ENCODE measurements at places on chromosomes 2 and 18.
A peak's percentile ranks its signal among the peaks of the same experiment; 100 is the strongest.

- DNase-seq, result no peak
Measured at GRCh38 chr2:201906777-201907562, 100.6 kb downstream of the CDK15 start.

DNA sequence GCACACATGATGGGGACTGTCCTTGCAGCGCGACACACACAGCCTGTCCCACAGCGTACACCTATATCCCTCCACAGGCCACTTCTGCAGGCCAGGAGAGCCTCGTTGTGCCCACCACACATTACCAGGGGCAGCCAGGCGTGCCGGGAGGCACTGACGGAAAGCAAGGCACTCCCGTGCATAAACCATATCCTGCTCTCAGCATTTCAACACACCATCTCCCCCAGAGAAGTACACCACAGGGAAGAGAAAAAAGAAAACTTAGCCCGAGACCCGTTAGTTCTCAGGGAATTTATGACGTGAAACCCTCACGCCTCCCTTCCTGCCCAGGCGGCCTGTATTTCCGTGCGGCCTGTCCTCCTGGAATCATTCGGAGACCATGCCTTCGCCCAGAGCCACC is 24.6 kb upstream of the SALL3 start:
- DNase-seq, result no peak

DNA sequence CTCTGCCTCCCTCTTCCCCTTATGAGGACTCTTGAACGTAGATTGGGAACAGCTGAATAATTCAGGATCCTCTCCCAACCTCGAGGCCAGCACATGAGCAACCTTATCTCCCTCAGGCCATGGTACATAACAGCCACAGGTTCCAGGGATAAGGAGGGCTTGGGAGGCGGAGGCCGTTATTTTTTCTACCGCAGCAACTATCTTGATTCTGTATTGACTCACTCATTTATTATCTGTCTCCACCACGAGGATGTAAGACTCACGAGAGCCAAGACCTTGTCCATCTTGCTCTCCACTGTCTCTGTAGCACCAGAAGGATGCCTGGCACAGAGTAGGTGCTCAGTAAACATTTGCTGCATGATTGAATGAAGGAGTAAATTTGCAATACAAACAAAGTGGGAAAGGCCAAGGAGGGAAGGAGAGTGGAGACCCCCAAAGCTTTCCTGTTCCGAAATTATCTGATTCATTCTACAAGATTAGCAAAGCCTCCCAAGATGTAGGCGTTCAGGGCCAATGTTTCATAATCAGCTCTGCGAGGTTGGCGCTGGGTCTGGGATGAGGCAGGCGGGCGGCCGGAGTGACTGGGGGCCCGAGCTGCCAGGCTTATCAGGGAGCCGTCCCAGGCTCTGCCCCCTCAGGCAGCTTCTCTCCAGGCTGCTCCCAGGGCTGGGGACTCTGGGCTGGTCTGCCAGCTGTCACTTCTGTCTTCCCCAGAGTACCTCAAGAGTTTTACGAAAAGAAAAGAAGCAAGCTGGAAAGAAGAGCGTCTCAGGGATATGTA is 31.6 kb downstream of the INPP5D start:
- no peak for DNase-seq

- no peak for DNase-seq
Measured at GRCh38 chr2:80815259-80815658, 510.7 kb upstream of the LRRTM1 start.

GRCh38 chr18:39841482-39842365 is 2113.3 kb upstream of the PIK3C3 start:
- peak; percentile 92 for DNase-seq

GRCh38 chr2:133579274-133579673 is 11.0 kb upstream of the NCKAP5 start:
- no peak for DNase-seq

DNA sequence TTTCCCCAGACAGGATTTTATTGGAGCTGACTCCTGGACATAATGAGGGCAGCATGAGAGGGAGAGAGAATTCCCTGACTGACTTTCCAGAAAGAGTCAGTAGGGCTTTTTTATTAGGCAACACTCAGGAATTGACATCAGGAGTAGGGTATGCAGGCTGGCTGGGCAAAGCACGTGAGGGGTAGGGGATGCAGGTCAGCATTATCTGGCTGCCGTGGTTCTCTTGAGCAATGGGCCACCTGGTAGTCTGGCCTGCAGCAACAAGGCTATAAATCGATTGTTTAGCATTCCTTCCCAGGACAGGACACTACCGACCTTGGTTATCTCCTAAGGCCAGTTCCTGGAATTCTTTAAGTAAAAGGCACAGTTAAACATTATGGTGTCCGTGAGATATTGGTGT is 160.8 kb upstream of the AGAP1 start:
- no peak for DNase-seq

DNA sequence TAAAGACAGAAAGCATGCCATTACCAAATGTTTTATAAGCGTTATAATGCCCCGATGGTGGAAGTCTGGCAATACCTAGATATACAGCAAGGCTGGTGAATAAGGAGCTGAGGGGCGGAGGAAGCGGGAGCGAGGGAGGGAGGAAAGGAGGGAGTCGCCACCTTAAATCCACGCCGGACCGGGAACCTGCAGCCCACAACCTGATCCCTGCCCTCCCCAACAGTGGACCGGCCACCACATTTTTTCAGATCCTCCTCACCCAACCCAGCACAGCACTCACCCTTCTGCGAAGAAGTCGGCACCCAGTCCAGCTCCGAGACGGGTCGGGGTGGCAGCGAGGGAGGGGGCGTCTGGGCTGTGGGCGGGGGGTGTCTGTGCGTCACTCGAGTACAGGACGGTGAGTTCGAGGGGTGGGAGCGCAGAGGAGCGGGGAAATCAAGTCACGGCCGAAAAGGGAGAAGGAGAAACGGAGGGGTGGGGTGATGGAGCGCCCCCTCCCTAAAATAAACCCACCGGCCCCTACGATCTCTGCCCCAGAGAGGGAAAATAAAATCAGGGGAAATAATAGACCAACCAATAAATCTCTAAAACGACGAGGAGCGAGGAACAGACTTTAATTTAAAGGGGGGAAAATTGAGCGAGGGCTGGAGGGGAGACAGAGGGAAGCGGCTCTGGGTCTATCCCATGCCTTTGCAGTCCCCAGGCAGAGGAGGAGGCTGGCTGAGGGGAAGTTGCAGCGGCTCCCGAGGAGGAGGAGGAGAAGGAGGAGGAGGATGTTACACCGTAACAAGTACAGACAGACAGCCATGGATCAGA is 96.5 kb upstream of the SERTAD2 start:
- peak; percentile 52 for DNase-seq

DNA sequence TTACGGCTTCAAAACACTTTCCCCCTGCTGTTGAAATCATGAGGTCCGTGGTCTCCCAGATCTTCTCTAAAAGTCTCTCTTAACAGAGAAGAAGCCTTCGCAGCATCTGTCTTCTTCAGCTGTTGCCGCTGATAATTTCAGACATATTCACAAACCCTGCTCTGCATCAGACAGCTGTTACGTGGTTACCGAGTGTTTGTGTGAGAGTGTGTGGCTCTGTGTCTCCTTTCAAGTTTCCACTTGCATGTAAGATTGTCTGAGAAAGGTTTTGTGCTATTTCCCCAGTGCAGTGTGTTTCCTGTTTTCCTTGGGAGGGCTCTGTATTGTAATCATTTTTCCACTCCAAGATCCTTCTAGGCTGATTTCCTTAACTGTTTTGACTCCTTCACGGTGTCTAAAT is 32.8 kb downstream of the MAIP1 start:
- no peak for DNase-seq

DNA sequence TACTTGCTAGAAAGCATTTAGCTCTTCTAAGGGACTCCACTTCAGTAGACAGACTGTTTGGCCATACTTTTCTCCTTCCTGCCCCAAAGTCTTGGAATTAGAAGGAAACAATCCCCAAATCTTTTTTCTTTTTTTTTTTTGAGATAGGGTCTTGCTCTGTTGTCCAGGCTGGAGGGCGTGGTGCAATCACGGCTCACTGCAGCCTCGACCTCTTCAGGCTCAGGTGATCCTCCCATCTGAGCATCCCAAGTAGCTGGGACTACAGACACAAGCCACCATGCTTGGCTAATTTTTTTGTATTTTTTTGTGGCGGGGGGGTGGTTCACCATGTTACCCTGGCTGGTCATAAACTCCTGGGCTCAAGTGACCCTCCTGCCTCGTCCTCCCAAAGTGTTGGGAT is 6.2 kb upstream of the UGGT1 start:
- DNase-seq, result no peak

DNA sequence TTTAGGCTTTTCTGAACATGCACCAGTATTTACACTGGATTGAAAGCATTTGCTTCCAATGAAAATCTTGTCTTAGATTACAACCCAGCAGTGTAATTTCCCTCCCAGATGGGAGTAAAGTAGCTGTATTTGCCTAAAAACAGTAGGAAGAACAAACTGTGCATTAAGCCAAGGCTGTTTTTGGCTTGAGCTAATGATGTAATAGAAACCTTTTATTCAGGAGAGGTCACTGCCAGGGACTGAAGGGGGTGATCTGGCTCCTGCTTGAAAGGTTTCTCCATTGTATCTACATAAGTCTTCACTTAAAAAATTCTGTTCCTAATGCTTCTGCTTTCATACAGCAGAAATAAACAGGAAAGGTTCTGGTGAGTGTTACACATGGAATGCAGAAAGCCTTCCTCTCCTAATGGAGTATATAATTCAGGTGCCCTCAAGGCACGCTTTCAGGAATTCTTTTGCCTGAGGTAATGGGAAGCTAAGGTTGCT is 74.4 kb downstream of the MEIS1 start:
- no peak for DNase-seq

DNA sequence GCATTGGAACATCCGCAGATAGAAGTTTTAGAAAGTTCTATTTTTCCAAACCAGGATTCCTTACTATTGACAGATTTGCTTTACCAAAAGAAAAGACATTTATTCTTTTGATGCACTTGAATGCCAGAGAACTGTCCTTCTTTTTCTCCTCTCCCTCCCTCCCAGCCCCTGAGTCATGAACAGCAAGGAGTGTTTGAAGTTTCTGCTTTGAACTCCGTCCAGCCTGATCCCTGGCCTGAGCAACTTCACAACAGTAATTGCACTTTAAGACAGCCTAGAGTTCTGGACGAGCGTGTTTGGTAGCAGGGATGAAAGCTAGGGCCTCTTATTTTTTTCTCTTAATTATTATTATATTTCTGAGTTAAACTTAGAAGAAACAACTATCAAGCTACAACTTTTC is 33.6 kb downstream of the APCDD1 start:
- DNase-seq, result no peak
